ENCODE measurements at places on chromosomes 13 and 19.

DNA sequence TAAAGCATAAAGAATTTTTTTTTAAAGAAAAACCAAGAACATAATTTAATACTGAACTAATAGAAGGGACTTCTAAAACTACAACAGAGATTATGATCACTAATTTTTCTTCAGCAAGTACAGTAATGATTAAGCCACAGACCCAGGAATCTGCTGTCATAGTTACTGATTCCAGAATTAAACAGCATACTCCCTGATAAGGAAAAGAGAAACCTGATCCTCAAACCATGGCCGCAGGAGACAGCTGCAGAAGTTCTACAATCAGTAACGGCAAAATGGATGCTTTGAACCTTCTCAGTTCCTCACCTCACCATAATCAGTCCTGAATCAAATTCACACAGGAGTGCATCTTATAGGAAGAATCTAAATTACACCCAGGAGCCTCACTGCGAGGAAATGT lies 939.0 kb upstream of the SLITRK1 start:
- no peak for DNase-seq

DNA sequence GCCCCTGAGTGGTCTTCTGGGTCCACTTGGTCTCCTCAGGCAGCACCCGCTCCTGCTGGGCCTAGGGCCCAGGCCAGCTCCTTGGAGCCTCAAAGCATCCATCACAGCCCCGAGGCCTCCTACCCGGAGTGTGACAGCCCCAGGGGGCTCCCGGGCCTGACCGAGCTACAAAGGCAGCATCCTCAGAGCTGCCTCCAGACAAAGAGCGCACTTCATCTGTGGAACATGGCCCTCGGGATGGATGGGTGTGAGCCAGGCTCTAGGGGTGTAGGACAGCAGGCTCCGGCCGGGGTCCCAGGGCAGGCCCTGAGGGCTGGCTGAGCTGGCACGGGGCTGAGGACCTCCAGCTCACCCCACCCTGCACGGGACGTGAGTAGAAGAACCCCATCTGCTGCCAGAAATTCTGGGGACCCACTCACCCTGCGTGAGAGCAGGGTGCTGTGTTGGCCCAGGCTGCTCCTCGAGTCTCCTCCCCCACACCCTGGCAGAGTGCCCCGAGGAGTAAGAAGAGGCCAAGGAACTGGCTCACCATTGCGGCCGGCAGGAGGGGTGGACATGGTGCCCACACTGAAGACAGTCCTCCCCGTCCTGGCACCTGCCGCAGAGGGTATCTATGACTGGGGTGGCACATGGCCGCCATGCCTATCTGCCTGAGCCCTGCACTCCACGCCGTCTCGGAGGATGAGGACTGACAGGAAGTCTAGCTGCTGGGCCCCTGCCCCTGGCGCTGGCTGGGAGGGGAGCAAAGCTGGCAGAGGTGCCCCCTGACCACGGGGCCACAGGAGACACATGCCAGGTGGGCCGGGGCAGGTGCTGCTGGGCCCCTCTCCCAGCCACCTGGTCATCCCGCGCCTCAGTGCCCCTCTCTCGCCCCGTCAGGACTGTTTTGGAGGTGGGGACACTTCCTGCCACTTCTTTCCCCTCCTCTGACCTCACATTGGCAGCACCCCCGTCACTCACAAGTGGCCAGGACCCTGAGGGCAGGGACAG lies 22.3 kb downstream of the CEBPG start:
- peak; percentile 72 for DNase-seq

DNA sequence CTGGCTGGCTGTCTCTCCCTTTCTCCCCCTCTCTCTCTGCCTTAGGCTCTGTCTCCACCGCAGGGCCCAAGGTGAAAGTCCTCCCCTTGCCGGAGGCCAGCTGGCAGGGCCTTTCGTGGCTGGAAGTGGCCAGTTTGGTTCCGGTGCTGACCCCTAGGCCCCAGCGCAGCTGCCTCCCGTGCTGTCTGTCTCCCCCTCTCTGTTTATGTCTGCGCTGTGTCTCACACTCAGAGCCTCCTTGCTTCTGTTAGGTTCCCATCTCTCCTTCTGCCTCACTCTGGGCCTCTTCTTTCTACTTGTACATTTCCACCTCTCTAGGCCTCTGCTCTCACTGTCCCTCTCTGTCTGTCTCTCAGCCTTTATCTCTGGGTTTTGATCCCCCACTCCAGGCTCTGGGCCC lies 13.1 kb downstream of the CCDC97 start:
- no peak for DNase-seq

DNA sequence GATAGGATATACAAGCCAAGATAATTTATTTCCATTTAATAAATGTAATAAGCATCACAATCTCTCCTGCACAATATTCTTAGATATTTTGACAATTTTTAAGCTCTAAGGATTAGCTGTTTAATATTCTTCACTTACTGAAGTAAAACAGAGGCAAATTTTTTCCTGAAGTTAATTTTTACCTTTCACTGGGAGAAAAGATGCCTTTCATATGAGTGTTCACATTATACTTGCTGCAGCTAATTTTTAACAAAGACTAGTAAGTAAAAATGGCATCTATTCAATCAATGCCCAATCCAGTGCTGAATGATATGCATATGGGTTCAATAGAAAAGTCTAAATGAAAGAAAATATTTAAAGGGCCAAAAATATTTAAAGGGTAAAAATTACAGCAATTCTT lies 377.2 kb upstream of the GPC6 start:
- no peak for DNase-seq

- DNase-seq = no peak
Observed at GRCh38 chr19:4474514-4475022, 2.5 kb downstream of the HDGFL2 start.

GRCh38 chr13:66348745-66349690 lies 881.1 kb downstream of the PCDH9 start:
- no peak for DNase-seq

DNA sequence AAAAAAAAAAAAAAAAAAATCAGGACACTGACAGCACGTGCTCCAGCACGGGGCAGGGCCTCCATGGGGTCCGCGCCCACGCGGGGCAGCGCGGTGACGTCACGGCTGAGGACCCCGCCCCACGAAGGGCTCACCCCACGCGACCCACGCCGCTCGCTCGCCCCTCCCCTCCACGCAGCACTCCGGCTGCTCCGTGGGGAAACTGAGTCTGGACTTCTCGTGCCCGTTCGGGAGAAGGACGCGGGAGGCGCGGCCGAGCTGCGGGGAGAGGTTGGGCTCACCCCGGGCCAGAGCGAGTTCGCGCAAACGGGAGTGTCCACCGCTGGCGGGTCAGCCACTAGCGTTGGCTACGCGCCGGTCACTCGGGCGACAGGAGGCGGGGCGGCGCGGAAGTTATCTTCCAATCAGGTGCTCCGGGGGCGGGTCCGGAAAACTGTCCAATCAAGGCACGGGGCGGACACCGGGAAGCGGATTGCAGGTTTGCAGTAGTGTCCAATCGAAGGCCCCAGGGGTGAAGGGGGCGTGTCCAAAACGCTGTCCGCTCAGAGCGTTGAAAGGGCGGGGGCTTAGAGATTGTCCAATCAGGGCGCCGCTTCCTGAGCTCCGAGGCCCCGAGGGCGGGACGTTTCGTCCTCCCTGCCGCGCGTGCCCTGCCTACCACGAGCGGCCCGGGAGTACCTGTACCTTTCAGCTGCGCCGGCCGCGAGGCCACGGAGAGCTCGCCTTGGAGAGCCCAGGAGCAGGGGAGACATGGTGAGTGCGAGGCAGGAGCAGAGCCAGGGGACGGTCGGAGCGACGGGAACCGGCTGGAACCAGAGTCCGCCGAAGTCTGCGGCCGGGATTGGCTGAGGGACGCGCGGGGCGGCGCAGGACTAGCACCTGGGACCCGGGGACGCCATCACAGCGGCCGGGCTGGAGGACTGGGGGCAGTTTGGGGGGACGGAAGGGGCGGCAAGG lies at the start of gene ZNF57:
TSS of gene ZNF57 (plus strand) at position 633 of the 957 bp plus-strand sequence. CDS start at position 751, 118 bp downstream.
- peak; percentile 100 for DNase-seq

DNA sequence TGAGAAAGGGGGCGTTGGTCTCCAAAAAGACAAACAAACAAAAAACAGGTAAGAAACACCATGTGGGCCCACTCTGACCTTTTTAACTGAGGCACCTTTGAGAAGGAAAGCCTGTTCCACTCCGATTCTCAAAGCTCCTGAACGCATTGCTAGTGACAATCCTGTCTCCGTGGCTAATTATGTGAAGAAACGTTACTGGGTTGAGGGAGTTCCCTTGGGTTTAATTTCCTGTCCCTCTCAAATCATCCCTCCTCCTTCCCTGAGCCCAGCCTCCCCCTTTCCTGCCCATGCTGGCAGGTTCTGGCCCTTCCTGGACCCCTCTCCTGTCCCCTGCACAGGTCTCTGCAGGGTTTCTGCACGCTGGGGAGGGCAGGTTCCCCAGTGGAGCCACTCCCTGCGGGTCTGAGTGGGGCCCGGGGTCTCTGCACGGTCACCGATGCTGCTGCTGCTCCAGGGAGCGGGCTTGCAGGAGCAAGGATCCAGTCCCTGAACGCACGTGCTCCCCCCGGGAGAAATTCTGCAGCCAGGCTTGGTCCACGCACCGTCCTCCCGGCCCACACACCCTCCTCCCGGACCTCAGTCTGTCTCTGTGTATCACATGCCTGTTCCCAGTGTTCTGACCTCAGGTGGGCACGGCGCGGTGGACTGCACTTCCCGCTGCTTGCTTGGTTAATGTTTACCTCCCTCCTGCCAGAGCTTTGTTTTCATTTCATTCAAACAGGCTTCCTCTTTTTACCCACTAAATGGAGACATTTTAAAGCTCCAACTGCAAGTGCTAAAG lies 76.4 kb upstream of the MCF2L start:
- DNase-seq = peak; percentile 47

- DNase-seq = no peak
Observed at GRCh38 chr13:23129331-23129730, 51.4 kb upstream of the SGCG start.

- peak; percentile 85 for DNase-seq
Observed at GRCh38 chr19:18785179-18786124, 5.7 kb downstream of the COMP start.

DNA sequence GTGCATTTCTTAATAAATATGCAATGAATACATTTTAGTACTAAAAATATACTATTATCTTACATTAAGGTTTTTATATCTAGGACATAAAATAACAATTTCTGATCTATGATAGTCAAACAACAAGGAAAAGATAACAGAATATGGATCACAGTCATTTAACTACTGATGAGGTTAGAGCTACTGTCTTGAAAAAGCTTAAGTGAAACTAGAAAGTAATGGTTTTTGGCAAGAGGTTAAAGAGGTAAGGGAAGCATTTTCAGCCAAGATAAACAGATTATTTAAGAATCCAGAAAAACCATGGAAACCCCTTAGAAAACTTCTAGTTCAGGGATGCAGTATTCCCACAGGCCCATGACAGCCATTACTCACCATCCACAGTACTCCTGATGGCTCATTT lies 787.4 kb downstream of the DACH1 start:
- DNase-seq = no peak

- no peak for DNase-seq
Observed at GRCh38 chr19:28169168-28169887, 1043.6 kb downstream of the UQCRFS1 start.

DNA sequence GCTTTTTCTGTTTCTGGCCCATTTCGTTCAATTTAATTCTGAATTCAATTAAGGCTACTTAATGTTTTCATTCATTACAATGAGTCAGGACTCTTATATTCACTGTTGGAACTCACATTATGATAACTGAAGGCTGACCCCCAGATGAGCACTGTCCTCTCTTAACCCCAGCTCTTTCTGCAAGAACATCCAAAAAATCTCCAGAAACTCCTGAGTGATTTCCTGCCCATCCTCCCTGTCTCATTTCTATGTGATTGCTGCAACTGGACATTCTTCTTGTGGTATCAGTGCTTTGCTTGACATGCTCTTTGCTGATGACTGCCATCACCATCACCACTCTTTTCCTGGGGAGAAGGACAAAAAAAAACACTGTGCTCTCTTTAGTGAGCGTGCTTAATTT lies 240.3 kb downstream of the SPRY2 start:
- DNase-seq = no peak

DNA sequence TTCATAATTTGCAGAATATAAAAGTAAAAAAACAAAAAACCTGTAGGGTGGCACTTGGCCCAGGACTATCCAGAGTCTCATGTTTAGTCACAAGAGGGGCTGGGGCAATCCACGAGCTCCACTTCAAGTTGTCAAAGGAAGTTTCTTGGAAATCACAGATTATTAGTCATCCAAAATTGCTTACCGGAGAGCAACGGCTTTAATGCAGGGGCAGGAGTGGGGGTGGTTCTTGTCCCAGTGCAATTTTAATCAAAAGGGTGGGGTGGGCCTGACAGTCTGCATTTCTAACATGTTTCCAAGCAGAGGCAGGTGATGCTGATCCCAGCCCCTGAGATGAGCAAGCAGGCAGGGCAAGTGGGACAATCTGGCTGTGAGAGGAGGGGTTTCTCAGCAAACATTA lies 233.9 kb downstream of the ABCC4 start:
- DNase-seq = no peak

DNA sequence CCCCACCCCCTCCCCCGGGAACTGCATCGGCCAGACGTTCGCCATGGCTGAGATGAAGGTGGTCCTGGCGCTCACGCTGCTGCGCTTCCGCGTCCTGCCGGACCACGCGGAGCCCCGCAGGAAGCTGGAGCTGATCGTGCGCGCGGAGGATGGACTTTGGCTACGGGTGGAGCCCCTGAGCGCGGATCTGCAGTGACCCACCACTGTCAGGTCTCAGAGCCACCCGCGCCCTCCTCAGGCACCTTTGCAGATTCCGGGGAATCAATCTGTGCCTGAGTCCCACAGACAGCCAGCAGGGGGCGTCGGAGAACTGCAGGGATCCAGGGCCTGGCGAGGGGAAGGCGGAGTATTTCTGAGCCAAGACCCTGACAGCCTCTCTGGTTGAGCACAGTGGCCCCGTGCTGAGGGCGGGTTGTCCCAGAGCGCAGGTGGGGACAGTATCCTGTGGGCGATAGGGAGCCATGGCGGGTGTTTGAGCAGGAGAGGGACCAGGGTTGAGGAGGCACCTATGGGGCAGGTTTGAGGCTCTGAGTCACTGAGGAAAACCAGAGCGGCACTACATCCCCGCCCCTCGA lies 30.4 kb upstream of the CYP4F8 start:
- peak; percentile 88 for DNase-seq

GRCh38 chr13:35179494-35179893 lies 237.4 kb downstream of the NBEA start:
- DNase-seq = no peak

GRCh38 chr19:18417250-18418028 lies 1.8 kb upstream of the SSBP4 start:
- DNase-seq = peak; percentile 87

DNA sequence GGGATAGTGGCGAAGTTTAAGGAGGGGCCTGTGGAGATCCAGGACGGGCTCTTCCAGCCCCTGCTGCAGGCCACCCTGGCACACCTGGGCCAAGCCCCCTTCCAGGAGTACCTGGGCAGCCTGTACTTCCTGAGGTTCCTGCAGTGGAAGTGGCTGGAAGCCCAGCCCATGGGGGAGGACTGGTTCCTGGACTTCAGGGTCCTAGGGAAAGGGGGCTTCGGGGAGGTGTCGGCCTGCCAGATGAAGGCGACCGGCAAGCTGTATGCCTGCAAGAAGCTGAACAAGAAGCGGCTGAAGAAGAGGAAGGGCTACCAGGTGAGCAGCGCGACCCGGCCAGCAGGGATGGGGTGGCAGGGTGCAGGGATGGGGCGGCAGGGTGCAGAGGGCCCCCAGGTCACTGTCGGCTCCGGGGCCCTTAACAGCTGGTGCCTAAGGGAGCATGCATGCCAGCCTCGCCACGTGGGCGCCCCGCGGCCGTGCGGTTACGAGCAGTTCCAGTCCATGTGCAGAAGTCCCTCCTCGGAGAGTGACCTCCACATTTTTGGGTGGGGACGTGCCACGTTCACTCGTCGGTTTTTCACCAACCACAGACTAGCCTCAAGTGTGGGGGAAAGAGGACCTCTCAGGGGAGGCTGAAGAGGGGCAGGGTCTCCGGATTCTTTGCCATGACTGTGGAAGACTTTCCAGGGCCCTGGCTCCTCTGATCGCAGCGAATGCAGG lies 912 bp downstream of the GRK1 start:
- DNase-seq = peak; percentile 36

GRCh38 chr19:36986601-36987000 lies 70.5 kb downstream of the ZNF568 start:
- DNase-seq = no peak
